ENCODE measurements at places on chromosomes 11 and 22.

DNA sequence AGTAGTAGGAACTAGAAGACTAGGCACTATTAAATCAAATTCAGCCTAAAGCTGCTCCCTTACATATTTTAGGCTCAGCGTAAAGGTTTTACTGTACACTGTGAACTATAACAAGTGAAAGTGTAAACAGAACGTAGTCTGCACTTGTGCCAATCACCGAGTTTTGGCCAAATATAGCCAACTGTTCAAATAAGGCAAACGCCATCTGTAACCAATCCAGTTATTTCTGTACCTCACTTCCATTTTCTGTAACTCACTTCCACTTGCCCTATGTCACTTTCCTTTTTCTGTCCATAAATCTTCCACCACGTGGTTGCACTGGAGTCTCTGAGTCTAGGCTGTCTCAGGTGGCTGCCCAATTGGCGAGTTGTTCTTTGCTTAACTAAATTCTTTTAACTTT, 2132.2 kb downstream of the LRRC4C start:
- DNase-seq = no peak

DNA sequence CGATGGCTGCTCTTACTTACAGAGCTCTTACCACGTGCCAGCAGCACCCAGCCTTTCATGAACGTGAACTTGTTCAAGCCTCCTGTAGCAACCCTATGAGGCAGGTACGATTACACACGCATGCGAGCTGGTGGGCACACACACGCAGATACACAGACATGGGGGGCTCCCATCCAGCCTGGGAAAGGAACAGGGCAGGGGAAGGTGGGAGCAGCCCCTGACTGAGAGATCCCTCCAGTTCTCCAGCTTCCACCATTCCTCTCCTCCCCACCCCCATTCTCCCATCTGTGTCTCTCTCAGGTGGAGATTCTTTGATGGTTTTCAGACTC, 37.6 kb upstream of the WNT11 start:
- no peak for DNase-seq

- DNase-seq = no peak
Measured at GRCh38 chr22:47123827-47124442, 361.5 kb downstream of the TBC1D22A start.

- no peak for DNase-seq
Measured at GRCh38 chr22:25477358-25477757, 87.1 kb upstream of the GRK3 start.

DNA sequence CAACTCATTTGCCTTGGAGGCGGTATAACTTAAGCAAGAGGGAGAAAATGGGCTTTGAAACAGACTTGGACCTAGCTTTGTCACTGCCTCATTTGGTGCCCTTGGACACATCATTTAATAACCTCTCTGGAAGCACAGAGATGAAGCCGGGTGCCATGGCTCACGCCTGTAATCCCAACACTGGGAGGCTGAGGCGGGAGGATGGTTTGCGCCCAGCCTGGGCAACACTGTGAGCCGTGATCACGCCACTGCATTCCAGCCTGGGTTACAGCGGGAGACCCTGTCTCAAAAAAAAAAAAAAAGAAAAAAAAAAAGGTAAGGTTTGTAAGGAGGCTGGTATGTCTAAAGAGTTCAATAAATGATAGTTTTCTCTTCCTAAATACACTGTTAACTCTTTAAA, 806 bp downstream of the COA4 start:
- no peak for DNase-seq

DNA sequence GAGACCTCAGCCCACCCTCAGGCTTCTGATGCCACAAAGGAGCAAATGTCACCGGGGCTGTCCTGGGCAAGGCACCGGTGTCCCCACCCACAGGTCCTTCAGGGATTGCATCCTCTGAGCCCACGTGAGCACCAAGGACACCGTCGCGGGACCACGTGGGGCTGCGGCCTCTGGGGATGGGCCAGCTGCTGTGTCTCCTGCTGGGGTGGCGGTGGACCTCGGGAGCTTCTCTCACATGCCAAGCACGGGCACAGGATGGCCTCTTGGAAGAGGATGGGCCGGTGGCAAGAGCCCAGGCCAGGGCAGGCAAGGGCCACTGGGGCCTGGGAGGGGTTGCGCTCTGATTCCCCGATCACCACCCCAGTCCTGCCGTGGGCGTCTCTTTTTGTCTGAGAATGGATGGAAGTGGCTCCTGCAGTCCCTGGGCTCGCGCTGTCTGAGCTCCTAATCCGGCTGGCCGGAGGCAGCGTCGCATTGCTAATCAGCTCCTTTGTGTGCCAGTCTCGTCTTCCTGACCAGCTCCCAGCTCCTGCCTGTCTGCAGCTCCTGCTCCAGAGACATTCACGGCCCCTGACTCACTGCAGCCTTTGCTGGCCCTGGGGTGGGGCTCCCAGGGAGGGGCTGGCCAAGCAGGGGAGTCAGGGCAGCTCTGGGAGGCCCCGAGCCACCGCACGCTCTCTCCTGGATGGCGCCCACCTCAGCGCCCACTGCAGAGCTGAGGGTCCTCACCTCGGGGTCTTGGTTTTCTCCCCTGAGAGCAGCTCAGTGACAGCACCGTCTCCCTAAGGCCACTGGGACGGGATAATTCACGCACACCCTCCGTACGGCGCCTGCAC, 146.7 kb downstream of the CTTN start:
- DNase-seq = no peak

GRCh38 chr22:24435861-24436371, 8.5 kb downstream of the ADORA2A start:
- no peak for DNase-seq

DNA sequence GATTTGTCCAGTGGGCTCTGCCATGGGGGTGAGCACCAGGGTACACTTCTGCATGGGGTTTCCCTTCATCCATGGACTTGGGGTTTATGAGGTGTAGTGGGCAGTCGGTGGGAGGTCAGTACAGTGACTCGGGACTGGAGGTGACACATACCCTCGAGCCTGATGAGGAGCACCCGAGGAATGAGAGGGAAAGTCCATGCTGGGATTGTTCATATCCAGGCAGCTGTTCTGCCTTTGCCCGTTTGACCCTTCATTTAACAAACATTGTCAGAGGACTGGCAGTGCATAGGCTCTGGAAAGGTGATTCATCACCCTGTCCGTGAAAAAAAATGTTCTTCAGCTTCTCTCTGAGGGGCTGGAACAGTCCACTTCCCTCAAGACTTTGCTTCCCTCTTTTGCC, 2.7 kb downstream of the NAV2 start:
- DNase-seq = no peak

DNA sequence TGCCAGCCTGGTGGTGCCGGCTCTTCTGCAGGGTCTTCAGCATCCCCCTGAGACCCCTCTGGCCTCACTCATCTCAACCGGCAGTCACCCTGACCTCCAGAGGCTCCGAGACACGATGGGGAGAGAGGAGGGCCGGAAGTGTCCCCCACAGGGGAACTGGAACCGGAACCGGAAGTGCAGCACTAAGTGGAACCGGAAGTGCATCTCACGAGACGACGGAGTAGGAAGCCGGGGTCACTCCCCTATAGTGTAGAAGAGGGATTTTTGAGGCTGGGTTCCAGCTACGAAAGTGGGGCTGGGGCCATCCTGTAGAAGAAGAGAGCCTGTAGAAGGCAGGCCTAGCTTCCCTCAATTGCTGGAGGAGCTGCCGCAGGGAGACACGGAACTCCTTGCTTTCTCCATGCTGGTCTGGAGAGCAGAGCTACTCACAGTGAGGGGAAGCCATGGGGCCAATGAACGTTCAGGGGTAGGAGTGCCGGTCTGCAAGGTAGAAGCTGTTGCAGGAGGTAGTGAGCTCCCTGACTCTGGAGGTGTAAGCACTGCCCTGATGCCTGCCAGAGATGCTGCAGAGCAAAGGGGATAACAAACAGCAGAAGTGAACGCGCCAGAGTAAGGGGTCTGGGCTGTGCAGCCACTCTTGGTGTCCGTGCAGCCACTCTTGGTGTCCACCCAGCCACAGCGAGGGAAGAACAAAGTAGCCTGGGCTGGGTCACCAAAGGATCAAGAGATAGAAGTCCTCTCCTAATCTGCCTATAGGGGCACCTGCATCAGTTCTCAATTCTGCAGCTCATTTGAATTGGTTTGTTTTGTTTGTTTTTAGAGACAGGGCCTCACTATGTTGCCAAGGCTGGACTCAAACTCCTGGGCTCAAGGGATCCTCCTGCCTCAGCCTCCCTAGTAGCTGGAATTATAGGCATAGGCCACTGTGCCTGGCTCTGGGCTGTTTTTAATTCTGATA, 21.9 kb downstream of the SCUBE1 start:
- DNase-seq = no peak

- DNase-seq = no peak
Measured at GRCh38 chr11:92277871-92278270, 53.3 kb downstream of the FAT3 start.

DNA sequence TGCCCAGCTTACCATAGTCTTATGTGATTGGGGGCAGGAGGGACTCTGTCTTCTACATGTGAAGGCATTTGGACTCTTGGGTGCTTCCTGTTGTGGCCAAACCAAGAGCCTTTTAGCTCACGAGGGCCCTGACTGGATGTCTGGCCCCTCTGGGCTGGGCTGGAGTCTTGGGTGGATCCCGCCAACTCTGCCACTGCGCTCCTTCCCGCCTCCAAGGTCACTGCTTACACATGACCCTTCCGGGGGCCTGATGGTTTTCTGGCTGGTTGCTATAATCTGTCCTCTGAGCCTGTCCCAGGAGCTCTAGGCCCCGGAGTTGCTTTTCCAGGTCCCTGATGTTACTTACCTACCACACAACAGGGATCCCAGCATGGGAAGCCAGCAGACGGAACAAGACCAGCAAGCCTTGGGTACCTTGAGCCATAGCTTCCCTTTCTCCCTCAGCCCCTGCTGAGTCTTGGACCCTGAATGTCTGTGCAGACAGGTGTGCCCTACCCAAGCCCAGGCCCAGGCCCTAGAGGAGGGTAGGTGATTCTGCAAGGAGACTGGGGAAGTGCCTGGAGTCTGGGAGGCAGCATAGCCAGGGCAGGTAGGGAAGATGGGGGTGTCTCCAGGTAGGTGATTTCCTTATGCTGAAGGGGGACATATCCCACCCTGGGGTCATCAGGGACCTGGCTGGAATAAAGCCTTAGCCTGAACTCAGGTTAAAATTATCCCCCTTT, 100.3 kb downstream of the TSPAN18 start:
- DNase-seq = no peak

DNA sequence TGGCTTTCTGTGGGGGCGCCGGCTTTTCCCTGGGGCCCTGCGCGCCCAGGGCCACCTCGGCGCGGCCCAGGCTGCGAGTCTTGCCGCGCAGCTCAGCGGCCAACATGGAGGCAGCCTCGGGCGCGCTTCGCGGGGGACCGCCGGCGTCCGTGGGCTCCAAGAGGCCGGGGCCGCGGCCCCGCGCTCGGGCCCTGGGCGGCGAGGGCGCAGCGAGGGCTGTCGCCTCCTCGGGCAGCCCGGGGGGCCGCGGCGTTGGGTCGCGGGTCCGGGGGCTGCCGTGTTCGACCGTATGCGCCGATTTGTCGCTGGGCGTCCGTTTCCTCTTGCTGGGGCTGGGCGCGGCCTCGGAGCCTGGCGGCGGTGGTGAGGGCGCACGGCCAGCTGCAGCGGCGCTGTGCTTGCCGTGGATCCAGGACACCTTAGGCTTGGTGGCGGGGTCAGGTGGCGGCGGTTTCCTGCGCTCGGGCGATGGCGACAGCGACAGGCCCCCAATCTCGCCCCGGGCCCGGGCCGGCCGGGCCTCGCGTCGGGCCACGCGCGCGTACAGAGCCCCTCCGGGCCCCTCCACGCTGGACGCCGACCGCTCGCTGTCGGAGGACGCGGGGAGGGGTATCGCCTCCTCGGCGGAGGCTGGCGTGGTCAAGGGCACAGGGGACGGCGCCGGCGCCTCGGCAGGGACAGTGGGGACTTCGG, 11.9 kb downstream of the SCARF2 start:
- DNase-seq = peak; percentile 68

DNA sequence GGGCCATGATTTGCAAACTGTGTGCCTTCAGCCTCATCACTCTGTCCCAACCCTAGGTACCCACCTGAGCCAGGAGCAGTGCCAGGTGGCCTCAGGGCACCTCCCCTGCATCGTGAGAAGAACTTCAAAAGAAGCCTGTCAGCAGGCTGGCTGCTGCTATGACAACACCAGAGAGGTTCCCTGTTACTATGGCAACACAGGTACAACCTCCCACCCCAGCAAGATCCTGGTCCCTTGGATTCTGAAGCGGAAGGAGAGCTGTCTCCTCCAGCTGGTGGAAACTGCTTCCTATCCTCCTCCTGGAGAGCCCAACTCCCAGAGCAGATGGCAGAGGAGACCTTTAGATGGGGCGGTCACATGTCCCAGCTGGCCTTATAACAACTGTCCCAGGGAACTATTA, 2.9 kb downstream of the ZP1 start:
- no peak for DNase-seq

DNA sequence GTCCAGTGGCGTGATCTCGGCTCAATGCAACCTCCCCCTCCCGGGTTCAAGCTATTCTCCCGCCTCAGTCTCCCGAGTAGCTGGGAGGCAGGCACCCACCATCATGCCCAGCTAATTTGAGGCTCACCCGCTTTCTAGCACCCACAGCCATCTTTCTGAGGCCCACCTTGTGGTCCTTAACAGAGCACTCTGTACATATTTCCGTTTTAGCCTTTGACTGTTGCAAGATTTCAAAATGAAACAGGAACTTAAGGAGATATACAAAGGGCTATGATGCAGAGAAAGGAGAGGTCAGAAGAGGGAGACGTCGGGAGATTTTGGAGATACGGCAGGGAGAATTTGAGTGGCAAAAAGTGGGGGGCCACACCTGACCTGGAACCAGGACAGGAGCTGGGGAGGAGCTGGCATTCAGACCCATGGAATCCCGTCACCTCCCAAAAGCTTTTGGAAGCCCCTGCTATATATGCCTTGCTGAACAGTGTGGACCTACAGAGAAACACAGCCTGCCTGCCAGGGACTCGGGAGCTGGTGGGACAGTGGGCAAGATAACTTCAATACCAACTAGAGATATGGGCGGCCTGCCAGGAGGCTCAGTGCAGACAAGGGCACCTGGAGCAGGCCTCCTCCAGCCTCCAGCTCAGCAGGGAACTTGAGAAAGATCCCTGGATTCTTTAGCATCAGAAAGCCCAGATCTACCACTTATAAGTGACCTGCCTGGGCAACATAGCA, 8.0 kb upstream of the CLCF1 start:
- DNase-seq = no peak

- DNase-seq = no peak
Measured at GRCh38 chr11:204587-205109, 2.6 kb downstream of the BET1L start.

DNA sequence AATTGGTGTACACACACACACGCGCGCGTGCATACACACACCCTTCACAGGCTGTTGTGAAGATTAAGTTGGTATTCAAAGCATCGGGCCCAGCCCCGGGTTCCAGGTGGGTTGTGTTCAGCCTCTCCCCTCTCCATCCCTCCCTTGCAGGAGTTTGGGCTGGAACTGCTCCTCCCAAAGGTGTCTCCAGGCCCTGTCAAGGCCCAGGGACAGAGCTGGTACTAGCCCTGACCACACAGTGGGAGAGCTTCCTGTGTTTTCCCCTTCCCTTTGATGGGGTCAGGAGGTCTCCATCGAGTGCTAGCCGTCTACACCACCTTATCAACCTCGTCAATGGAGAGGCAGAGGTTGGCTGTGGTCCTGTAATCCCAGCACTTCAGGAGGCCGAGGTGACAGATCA, 36.5 kb upstream of the CSNK1E start:
- DNase-seq = no peak

All from left lung (tissue), 14 donors.